ENCODE measurements at places on chromosomes 12 and 14.

DNA sequence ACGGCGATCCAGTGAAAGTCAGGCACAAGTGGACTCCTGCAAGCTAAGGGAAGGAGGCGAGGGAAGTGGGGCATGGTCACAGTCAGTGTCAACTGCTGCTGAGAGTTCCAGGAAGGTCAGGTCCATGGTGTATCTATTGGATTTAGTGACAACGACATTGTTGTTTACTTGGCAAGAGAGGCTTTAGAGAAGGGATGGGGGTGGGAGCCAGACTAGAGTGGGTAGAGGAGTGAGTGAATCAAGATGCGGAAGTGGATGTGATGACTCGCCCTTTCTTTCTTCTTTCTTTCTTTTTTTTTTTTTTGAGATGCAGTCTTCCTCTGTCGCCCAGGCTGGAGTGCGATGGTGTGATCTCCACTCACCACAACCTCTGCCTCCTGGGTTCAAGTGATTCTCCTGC lies 12.5 kb downstream of the P2RX7 start:
- DNase-seq = no peak

DNA sequence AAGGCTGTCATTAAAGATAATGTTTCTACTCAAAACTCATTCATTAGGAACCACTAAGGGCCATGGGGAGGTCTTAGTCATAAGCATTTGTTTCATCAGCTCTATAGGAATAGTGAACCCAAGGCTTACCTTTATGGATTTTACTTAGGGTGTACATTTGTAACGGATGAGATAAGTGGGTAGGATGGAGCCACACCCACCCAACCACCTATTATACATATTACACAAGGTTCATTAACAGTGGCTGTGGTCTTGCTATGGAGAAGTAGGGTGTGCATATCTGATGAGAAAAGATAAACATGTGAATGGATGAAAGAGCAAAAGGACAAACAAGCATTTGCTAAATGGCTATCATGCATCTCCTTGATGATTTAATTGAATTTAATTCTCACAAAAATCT lies 39.6 kb upstream of the ITPR2 start:
- no peak for DNase-seq

DNA sequence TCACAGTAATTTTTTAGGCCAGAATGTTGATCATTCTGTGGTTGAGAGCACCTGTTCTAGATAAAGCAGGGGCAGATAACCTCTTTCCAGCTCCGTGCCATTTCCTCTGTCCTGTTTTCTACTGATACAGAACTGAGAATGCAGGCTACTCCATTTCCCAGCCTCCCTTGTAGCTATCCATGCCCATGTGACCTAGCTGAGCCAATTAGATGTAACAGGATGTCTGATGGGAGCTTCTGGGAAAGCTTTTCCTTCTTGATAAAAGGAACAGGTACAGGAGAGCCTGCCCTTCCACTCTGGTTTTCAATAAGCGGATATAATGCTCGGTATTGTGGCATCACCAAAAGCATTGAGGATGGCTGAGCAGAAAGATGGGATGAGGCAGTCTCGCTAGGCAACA lies 54.2 kb downstream of the LRRC74A start:
- DNase-seq = no peak

DNA sequence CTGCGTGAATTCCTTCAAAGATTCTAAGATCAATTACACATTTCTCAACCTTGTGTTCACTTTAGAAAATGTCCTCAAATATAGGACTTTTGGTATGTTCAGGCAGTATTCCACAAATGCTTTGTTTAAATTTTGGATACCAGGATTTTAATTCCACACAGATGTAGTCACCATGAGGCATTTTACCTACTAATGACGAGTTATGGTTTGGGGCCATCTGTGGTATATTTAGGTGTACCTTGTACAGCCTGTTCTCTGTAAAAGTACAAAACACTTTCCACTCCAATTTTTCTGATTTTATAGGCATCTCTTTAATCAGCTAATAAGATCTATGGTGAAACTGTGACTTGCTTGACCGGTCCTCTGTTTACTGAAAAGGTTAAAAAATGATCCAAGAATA lies 275.7 kb upstream of the PRICKLE1 start:
- no peak for DNase-seq

DNA sequence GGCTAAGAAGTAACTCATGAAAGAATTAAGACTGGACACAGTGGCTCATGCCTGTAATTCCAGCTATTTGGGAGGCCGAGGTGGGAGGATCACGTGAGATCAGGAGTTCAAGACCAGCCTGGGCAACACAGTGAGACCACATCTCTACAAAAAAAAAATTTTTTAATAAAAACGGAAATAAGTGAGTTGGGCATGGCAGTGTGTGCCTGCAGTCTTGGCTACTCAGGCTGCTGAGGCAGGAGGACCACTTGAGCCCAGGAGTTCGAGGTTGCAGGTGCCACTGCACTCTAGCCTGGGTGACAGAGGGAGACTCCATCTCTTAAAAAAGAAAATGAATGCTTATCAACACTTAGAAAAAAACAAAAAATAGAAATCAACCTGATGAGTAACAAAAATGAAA lies 117.7 kb downstream of the CALM1 start:
- no peak for DNase-seq

Measured in AG09319 (cell line).